ENCODE measurements at places on chromosomes 13 and 19.

- no peak for DNase-seq
These were observed 115.0 kb downstream of the COG6 start for GRCh38 chr13:39770221-39771090.

- no peak for DNase-seq
These were observed 339.0 kb downstream of the RFC3 start for GRCh38 chr13:34156841-34157365.

GRCh38 chr19:54415208-54415900 lies at the start of gene TTYH1:
Gene TTYH1 (plus strand): TSS chr19:54415464. CDS start chr19:54415553, 89 bp downstream.
- no peak for DNase-seq

DNA sequence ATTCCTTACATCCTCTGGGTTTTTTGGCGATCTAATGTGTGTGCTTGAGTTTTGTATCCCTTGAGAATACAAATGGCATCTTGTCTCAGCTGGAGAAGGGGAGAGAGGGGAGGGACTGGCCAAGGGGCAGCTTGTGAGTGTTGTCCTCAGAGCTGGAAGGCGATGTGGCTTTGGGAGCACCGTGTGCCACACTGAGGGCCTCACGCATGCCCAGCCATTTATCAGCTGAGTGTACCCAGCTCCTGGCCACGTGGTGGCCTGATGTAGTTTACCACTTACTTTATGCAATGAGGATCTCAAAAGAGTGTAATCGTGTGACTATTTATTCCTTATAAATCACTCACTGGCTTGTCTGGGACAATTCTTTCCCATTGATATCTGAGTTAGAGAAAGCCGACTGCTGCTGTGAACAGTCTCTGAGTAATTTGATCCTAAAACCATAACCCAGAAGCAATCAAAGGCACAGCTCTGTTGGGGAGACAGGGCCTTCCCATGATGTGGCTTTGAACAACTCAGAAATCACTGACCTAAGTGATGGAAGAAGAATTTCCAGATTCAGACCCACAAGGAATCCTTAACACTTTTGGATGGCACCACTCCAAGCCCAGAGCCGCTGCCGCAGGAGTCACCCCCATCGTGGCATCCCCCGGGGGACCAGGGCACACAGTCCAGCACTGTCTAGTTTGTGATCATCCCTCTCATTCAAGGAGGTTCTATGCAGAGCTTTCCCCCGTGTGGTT lies 53.9 kb upstream of the MTIF3 start:
- no peak for DNase-seq

DNA sequence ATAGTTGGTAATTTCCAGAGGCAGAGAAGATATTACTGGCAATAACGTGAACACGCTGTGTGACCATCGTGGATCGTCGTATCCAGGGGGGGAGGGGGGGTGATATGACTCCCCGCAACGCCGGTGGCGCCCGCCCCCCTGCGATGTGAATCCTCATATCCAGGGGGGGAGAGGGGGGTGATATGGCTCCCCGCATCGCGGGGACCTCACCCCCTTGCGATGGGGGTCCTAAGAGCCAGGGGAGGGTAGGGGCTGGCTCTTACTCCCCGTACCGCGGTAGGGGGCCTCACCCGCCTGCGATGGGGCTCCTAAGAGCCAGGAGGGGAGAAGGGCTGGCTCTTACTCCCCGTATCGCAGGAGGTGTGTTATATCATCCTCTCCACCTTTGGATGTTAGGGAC lies 31.3 kb upstream of the RGCC start:
- DNase-seq = no peak

DNA sequence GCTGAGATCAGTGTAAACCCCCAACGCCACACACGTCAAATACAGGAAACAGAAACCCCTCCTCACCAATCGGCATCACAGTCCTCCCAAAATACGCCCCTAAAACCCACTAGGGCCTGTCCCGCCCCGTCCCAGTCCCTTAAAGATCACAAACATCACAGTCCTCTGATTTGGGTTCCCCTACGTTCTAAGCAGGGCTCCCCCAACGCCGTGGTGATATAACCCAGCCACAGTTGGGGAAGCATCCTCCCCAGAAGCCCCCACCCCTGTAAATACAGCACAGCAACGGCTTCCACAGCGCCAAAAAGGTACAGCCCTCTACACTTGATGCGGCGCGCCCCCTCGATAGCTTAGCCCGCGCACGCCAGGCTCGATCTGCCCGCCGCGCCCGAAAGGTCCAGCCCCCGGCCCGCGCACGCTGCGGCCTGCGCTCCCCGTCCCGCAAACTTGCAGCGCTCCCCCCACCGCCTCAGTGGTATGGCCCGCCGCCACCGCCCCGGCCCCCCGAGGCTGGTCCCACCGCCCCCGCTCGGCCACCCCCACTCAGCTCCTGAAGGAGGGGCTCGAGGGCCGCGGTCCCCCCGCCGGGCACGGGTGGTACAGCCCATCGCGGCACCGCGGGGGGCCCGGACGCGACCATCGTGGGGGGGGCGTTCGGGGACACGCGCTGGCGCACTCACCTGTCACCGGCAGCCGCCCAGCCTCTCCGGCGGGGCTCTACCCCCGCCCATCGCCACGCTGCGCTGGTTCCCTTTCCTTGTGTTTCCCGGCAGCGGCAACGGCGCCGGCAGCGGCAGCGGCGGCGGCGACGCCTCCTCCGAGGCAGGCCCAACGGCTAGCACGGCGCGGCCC lies at the start of gene AKT2:
TSS of gene AKT2 (minus strand) at position 845 of the 852 bp plus-strand sequence. CDS start 20,078 bp downstream, outside the sequence.
- DNase-seq = no peak

DNA sequence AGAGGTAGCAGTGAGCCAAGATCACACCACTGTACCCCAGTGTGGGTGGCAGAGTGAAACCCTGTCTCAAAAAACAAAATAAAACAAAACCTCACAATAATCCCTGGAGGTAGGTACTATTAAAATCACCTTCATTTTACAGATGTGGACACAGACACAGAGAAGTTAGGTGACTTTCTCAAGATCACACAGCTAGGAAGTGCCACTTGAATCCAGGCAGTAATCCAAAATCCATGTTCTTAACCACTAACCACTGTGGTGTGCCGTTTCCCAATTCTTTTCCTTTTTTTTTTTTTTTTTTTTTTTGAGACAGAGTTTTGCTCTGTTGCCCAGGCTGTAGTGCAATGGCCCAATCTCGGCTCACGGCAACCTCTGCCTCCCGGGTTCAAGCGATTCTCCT lies 9.0 kb downstream of the PPP1R14A start:
- DNase-seq = no peak

DNA sequence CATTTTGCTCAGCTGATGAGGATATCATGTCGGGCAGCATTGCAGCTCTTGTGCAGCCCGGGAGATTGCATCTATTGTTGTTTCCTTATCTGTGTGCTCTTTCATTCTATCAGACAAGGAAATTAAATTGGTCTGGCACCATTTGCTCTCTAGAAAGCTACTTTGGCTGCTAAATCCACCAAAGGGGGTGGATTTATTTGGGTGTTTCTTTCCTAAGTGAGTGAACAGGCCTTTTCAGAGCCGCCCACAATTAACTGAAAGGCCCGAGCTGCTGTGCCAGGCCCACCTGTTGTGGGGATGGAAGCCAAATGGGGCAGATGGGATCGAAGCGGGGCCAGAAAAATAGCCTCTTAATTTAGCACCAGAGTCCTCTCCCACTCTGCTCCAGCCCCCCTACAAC lies 99.4 kb downstream of the DNAJC15 start:
- no peak for DNase-seq

GRCh38 chr19:41324921-41325639 lies 15.1 kb downstream of the CCDC97 start:
- no peak for DNase-seq

DNA sequence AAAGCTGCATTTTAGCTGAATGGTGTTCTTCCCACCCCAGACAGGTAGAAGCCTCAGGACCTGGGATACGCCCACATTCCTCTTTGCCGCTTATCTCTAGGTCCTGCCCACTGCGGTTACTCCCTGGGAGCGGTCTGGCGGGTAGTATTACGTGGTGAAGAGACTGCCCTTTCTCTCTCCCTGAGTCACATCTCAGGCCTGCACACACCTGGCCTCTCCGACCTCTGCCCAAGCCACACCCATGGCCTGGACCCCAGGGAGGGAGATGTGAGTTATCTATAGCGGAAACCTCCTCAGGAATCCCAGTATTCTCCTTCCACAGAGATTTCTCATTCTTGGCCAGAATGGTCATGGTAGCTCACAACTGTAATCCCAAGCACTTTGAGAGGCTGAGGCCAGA lies 17.3 kb downstream of the RHPN2 start:
- DNase-seq = no peak

GRCh38 chr13:100581504-100581903 lies 7.1 kb downstream of the GGACT start:
- DNase-seq = no peak

- no peak for DNase-seq
These were observed 31.0 kb upstream of the OLFM2 start for GRCh38 chr19:9967326-9967725.

DNA sequence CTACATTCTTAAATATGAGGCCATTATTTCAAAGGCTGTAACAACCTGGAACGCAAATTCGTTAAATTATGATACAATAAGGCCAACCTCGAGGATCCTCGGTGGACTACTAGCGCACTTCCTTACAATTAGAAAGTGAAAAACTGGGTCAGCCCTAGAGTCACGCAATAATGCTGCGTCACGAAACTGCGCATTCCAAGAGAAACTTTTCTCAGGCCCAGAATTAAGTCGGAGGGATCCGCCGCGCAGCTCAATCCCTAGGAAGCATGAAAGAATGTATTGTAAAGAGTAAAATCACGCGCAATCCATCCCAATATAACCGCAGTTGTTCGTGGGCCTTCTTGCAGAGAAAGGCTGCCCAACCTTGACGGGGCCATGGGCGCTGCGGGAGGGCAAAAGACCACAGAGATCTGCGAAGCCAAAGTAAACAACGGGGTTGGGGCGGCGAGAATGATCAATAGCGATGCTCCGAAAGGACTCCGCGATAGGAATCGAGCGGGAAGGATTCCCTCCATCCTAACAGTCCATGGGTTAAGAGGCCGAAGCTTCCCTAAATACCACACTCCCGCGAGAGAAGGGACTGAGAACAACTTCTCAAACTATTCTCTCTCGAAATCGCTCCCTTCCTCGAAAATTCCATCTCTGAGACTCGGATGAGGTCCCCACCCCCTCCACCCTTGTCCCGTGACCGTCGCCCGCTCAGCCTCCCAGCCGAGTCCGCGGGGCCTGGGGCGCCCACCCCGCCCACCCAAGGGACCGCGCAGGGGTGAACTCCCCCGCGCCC lies 564 bp downstream of the SPART start:
- no peak for DNase-seq

- DNase-seq = no peak
These were observed 14.8 kb downstream of the AXL start for GRCh38 chr19:41233748-41234240.

DNA sequence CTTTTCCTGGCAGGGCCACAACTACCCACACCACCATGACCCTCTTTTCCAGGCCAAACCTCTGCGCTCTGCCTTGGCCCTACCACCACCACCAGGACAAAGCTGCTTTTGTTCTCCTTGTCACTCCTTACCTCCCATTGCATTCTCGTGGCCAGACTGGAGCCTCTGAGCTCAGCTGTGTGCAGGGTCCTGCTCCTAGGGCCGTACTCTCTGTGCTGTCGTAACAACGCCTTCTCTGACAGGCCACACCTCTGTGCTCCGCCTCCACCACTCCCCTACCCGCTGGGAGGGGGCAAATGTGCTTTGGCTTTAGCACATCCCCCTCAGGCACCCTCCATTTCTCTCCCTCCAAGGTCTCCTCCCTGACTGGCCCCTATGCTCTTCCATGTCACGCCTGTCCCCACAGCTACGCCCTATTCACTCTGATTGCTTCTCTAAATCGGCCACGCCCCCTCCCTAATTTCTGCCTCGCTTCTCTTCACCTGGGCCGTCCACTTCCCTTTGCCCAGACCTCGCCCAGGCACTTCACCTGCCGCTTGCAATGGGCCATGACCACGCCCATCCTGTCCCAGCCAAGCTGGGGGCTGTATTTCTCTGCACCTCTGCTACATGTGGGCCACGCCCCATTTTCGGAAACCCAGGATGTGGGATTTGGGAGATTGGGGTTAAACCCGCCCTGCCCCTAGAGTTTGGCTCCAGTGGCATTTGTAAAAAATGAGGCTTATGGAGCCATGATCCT lies 472.3 kb downstream of the KLF12 start:
- DNase-seq = no peak

DNA sequence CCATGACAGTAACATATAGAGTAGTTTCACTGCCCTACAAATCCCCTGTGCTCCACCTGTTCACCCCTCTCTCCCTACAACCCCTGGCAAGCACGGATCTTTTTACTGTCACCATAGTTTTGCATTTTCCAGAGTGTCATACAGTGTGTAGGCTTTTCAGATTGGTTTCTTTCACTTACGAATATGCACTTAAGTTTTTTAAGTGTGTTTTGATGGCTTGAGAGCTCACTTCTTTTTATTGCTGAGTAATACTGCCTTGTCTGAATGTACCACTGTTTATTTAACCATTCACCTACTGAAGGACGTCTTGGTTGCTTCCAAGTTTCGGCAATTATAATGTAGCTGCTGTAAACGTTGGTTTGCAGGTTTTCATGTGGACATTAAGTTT lies 175.1 kb downstream of the ITGBL1 start:
- DNase-seq = no peak

DNA sequence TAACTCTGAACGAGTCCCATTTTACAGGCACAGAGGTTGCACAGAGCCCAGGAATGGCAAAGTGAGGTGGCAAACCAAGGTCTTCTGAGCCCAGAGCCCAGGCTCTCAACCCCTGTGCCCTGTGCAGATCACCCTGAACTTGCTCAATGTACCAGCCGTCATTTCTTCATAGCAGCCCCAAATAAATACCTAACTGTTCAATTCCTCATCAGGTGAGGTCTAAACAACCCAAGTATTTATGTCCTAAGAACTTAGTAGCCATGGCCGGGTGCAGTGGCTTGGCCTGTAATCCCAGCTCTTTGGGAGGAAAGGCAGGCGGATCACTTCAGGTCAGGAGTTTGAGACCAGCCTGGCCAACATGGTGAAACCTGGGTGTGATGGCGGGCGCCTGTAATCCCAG lies 21.8 kb upstream of the PNMA8B start:
- DNase-seq = no peak

DNA sequence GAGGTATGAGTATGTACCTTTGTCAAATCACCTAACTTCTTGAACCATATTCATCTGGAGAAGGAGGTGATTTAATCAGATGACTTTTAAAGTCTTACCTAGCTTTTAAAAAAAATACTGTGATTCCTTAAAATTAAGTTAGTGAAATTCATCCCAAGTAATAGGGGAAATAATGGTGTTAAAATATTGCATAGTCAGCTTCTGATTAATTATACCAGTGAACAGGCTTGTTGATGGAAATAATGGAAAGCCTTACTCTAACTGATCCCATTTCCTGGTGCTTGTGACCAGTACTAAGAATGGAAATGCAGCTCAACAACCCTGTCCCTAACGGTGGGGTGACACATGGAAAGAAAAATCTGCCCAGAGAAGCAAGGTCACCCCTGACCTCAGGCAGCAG lies 130.7 kb downstream of the CDK8 start:
- DNase-seq = no peak

- DNase-seq = no peak
These were observed 1.6 kb upstream of the PDE4C start for GRCh38 chr19:18227781-18228271.

- no peak for DNase-seq
These were observed 29.9 kb downstream of the CAPN12 start for GRCh38 chr19:38714354-38714778.

All from iPS DF 6.9 (cell line).